ENCODE measurements at places on chromosomes 5 and 9.

DNA sequence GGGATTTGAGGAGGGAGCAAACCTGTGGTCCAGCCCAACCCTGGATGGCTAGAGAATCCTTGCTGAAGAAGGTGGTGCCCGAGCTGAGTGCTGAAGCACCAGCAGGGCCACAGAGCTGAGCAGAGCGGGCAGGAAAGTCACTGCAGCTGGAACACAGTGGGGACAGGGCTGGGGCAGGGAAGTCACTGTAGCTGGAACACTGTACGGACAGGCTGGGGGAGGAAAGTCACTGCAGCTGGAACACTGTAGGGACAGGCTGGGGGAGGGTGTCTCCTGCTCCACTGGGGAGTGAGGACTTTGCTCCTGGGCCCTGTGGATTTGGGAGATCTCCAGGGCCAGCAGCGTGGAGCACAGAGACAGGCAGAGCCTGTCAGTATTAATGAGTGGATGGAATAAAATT, 9.0 kb upstream of the SUSD3 start:
- no peak for DNase-seq

- no peak for DNase-seq
Measured at GRCh38 chr9:98610211-98610610, 98.5 kb downstream of the GABBR2 start.

DNA sequence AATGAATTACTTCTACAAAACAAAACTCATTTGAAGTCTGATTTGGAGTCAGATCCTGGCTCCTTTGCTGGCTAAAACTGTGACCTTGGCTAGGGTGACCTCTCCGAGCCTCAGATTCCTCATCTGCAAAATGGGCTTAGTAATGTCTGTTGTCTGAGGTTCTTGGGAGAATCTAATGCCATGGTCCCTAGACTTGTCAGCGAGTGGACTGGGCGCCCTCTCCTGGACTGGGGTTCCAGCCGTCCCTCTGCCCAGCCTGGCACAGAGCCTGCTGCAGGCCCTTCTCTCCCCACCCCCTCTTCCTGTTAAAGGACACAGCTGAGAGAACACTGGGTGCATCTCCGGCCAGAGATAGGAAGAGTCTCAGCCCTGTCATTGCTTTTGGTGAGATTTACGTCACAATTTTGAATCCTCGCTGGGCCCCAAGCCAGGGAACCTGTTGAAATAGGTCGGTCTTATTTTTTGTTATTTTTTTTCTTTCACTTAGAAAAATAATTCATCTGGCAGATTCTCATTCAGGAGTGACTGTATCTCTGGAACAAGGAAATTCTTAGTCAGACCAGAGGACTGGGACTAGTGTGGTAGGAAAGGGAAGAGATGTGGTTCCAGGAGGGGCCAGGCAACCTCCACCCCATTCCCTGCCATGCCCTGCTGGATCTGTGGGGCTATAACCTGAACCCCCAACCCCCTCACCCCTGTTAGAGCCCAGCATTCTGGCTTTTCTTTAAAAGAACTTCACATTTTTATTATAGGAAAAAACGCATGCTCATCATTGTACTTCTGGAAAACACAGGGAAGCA, 48.2 kb upstream of the RPL26L1 start:
- no peak for DNase-seq

- no peak for DNase-seq
Measured at GRCh38 chr5:148290271-148291195, 21.7 kb upstream of the SPINK7 start.

DNA sequence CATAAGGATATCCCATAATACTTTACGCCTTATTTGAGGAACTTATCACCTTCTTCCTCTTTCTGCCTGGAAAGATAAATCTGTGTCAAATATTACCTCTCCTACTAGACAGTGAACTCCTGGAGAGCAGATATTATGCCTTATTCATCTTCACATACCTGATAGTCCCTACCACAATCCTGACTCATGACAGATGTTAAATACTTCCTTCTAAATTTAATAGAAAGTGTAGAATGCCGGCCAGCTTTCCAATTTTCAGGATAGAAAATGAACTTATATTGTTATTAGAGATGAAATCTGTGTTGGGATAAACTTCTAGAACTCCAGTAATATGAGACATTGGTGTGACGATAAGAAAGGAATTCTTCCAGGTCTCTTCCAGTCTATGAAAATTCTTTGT, 89.0 kb downstream of the GCNT4 start:
- DNase-seq = no peak

DNA sequence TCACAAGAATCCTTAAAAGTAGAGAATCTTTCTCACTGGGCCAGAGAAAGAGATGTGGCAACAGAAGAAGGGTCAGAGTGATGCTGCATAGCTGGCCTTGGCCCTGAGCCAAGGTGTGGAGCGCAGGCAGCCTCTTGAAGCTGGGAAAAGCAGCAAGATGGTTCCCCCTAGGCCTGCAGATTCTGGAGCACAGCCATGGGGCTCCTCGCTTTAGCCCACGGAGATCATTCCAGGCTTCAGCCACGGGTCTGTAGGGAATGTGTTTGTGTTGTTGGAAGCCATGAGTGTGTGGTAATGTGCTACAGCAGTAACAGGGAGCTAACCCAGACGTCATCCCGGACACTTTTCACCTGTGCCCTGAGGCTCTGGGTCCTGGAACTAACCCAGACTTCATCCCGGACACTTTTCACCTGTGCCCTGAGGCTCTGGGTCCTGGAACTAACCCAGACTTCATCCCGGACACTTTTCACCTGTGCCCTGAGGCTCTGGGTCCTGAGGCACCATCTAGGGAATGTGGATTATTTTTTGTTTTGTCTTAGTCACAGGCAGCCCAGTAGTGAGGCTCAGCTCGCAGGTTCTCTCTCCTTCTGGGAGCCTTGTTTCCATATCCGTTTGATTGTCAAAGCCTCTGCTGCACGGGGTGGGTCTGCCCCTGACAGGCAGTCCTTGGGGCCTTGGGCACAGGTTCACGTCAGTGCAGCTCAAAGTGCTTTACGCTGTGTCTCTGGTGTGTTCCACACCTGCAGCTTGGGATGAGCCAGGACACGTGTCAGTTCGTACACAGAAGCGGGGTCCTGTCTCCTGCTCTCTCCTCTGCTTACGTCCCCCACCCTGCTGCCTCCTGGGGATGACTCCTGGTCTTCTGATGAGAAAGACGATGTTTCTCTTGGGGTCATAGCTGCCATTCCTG, 56.3 kb upstream of the EXOC3 start:
- no peak for DNase-seq

DNA sequence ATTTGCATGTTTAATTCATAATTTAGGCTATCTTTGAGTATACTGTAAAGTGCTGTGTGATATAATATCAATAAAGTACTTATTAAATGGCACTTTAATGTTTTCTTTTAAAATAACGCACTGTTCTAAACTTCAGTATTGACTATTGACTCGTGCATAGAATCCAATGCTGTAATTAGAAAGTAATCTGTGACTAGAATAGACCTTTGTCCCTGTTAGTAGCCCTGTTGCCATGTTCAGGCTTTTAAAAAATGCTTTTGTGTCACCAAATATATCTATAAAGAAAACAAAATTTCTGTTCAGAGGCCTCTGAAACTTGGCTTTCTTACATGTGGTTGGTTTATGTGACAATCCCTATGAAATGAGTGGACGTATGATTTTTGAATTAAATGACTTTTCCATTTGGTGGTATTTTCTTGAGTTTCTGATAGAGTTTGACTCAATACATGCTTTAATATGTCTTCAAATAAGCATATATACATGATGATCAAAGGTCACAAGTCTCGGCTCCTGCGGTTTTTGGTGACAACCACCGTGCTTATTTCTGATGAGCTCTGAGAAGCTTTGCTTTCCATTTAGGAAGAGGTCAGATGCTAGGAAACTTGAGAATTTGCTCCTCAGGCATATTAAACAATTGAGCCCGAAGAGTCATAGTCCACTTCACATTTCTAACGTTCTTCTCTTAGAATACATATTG, 174.7 kb downstream of the NR3C1 start:
- DNase-seq = no peak

GRCh38 chr5:131589510-131590348, 45.3 kb downstream of the RAPGEF6 start:
- DNase-seq = no peak

DNA sequence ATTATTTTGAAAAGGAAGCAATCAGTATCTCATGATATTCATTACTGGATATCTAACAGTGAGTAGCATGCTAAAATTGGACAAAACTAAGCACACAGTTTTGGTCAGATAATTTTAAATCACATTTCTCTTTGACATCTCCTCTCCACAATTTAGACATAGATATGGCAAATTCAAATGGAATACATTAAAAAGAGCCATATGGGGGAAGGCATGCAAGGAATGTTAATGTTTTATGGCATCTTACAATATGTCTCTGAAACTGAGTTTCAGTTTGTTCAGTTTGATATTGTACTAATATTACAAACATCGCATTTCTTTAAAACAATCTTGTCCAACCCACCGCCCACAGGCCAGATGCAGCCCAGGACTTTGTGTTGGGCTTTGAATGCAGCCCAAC, 151.0 kb downstream of the HTR1A start:
- no peak for DNase-seq

DNA sequence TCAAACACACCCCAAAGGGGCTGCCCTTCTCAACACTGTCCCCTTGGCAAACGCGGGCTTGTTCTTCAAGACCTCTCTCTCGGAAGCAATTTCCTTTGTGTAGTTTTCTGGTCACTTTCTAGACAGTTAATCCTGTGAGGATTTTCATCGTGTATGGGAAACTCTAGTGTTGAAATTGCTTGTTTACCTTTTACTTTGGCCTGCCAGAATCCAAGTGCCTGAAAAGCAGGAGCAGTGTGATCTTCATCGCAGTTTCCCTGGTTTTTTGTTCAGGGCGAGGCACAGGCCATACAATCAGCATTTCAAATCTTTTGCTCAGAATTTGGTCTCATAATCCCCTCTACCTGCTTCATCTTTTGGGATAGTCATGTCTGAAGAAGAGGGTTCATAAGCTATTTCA, 115.7 kb upstream of the C9orf72 start:
- no peak for DNase-seq

GRCh38 chr5:93805616-93806379, 64.4 kb upstream of the POU5F2 start:
- DNase-seq = no peak

DNA sequence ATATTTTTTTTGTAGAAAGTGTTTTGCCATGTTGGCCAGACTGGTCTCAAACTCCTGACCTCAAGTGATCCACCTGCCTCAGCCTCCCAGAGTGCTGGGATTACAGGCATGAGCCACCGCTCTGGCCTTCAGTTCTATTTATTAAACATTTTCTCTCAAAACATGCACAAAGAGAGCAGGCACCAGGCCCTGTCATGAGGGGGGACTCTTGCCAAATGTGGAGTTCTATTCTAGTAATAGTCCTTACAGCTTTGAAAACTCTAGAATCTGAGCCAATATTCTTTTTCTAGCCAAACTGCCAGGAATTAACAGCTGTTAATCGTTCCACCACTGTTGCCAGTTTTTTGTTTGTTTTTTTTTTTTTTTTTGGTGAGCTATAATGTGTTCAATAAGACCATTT, 124.6 kb downstream of the TARS1 start:
- DNase-seq = no peak
